ENCODE measurements at places on chromosomes 12 and 14. TPM values are rescaled to one million over a fixed set of nuclear protein-coding genes. Genes with fewer than 3 reads are reported as not detected.

The TMTC3 gene
- total RNA-seq = 15.9 TPM

The SFSWAP gene
- total RNA-seq = 66.2 TPM

The WIF1 gene
- total RNA-seq = not detected

DNA sequence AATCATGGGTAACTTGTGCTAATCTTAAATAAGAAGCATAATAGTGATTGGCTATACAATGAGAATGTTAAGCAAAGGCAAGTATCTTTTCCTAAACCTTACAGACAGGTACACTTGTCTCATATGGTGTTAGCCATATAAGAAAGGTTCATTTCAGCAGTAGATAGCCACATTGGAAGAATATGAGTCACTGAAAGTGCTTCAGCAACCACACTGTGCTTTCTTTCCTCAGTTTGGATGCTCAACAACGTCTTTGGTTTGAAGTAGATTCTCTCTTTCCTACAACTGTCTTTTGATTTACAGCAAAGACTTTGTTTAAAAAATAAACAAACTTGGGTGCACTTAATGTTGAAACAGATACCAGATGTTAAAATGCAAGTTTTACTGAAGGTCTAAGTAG is 8.9 kb downstream of the DDHD1 start:
- no peak overlapping the region for H3K27ac ChIP-seq
- no peaks in the 10 kb centered on the region for H3K27me3 ChIP-seq
- no peaks in the 10 kb centered on the region for H3K36me3 ChIP-seq
- DNase-seq = no peak

DNA sequence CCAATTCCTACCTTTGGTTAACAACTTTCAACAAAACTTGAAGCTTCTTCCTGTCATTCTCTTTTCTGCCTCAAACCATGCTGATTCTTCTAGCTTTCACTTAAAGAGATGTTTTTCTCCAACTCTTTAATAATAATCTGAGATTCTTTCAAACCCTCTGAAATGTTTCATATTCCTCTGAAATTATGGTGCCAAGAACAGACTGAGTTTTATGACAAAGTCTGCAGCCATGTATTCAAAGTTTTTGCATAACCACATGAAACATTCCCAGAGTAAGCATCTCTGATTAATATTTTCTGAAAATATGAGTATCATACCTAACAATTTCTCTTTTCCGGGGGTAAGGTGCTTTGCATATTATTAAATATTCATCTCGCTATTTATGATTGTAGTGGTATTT is 59.1 kb upstream of the DCN start:
- H3K4me3 ChIP-seq = no peak overlapping the region
- H3K36me3 ChIP-seq = no peaks in the 10 kb centered on the region
- no peaks in the 10 kb centered on the region for H3K27me3 ChIP-seq
- no peak for DNase-seq
- H3K27ac ChIP-seq = no peak overlapping the region

DNA sequence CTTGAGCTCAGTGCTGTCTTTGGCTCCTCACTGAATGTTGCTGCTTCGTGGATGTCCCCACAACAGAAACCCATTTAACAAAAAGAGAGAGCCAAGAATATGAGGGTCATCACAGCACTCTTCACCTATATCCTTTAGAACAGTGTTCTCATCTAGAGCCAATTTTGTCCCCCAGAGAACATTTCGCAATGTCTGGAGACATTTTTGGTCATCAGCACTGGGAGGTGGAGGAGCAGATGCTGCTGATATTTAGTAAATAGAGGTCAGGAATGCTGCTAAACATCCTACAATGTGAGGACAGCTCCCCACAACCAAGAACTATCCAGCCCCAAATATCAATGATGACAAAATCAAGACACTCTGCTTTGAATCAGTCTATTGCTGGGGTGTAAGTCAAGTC is 92.5 kb downstream of the BBS10 start:
- no peak overlapping the region for H3K27ac ChIP-seq
- H3K36me3 ChIP-seq = no peaks in the 10 kb centered on the region
- no peak for DNase-seq
- H3K27me3 ChIP-seq = no peaks in the 10 kb centered on the region
- no peaks in the 10 kb centered on the region for H3K4me1 ChIP-seq

The GDF3 gene
- not detected for total RNA-seq

The CLEC14A gene
- total RNA-seq = not detected

The KRT73 gene
- not detected for total RNA-seq

DNA sequence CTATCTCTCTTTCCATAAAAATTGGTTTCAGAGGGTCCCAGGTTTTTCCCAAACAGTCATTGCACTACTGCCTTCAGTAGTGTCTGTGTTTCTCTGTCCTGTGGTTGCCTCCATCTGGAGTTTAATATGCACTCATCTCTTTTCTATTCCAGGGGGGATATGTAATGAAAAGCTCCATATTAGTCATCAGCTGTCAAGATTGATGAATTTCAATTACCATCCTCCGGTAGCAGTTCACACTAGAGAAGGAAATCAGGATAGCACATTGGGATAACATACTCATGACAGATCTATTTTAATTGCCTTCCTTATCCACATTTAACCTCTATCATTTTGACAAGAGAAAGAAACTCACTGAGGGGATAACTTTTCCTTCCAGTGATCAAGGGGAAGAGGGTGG is 589.0 kb upstream of the SEL1L start:
- no peak overlapping the region for H3K4me3 ChIP-seq
- no peak for DNase-seq
- no peaks in the 10 kb centered on the region for H3K4me1 ChIP-seq
- H3K27me3 ChIP-seq = no peaks in the 10 kb centered on the region
- no peaks in the 10 kb centered on the region for H3K36me3 ChIP-seq

- peaks cover 19% of the 10 kb centered on the region for H3K4me1 ChIP-seq
- H3K27me3 ChIP-seq = no peaks in the 10 kb centered on the region
- no peaks in the 10 kb centered on the region for H3K36me3 ChIP-seq
- H3K27ac ChIP-seq = no peak overlapping the region
These were observed 9.6 kb downstream of the GSG1 start for GRCh38 chr12:13093848-13094220.

DNA sequence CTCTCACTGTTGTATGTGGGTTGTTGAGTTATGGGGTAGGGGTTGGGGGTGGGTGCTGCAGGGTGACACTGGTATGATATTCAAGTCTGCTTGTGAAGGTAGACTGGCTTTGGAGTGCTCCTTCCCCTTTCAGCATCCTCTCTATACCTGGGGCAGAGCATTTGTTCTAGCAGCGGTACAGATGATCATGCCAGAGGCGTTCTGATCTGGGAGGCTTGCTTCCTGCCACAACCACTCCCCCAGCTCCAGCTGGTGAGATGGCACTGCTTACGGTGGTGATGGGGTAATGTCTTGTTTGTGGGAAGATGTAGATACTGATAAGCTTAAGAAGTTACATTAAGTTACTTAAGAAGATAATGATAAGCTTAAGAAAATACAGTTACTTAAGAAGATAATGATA is 131.8 kb downstream of the ERC1 start:
- H3K27me3 ChIP-seq = no peaks in the 10 kb centered on the region
- DNase-seq = no peak
- no peaks in the 10 kb centered on the region for H3K36me3 ChIP-seq
- H3K27ac ChIP-seq = no peak overlapping the region
- no peak overlapping the region for H3K4me3 ChIP-seq

The ARMH4 gene
- total RNA-seq = not detected

- H3K4me3 ChIP-seq = no peak overlapping the region
- H3K4me1 ChIP-seq = no peaks in the 10 kb centered on the region
- no peak overlapping the region for H3K27ac ChIP-seq
- H3K36me3 ChIP-seq = no peaks in the 10 kb centered on the region
- no peak for DNase-seq
These were observed 14.8 kb downstream of the GRIP1 start for GRCh38 chr12:66664076-66664475.

The RTL1 gene
- not detected for total RNA-seq

GRCh38 chr12:11798006-11798708 is 148.7 kb downstream of the ETV6 start:
- no peak overlapping the region for H3K4me3 ChIP-seq
- peaks cover 39% of the 10 kb centered on the region for H3K4me1 ChIP-seq
- H3K27ac ChIP-seq = peak overlapping the region; percentile 82
- no peak for DNase-seq
- no peaks in the 10 kb centered on the region for H3K36me3 ChIP-seq

GRCh38 chr14:21496453-21496852 is 14.7 kb downstream of the METTL3 start:
- H3K27me3 ChIP-seq = no peaks in the 10 kb centered on the region
- H3K4me3 ChIP-seq = no peak overlapping the region

The SMIM41 gene
- not detected for total RNA-seq

- H3K36me3 ChIP-seq = no peaks in the 10 kb centered on the region
- no peaks in the 10 kb centered on the region for H3K4me1 ChIP-seq
- no peak for DNase-seq
- no peak overlapping the region for H3K4me3 ChIP-seq
- no peaks in the 10 kb centered on the region for H3K27me3 ChIP-seq
These were observed 13.5 kb downstream of the SLIRP start for GRCh38 chr14:77721437-77721836.

All from transverse colon (tissue), 4 donors.